ENCODE measurements at places on chromosomes 6 and 20. TPM values are rescaled to one million over a fixed set of nuclear protein-coding genes. Genes with fewer than 3 reads are reported as not detected.

Gene PTK7
- 0.33 TPM for total RNA-seq

Gene AKAP7
- total RNA-seq: 8.6 TPM

Gene RFX6
- not detected for total RNA-seq

Gene NFYA
- 8.6 TPM for total RNA-seq

Data from gastrocnemius medialis (tissue), 4 donors.